ENCODE measurements at places on chromosomes 5 and 9.
A peak's percentile ranks its signal among the peaks of the same experiment; 100 is the strongest.

GRCh38 chr5:169978714-169979113 is 1.6 kb downstream of the INSYN2B start:
- no peak for DNase-seq

DNA sequence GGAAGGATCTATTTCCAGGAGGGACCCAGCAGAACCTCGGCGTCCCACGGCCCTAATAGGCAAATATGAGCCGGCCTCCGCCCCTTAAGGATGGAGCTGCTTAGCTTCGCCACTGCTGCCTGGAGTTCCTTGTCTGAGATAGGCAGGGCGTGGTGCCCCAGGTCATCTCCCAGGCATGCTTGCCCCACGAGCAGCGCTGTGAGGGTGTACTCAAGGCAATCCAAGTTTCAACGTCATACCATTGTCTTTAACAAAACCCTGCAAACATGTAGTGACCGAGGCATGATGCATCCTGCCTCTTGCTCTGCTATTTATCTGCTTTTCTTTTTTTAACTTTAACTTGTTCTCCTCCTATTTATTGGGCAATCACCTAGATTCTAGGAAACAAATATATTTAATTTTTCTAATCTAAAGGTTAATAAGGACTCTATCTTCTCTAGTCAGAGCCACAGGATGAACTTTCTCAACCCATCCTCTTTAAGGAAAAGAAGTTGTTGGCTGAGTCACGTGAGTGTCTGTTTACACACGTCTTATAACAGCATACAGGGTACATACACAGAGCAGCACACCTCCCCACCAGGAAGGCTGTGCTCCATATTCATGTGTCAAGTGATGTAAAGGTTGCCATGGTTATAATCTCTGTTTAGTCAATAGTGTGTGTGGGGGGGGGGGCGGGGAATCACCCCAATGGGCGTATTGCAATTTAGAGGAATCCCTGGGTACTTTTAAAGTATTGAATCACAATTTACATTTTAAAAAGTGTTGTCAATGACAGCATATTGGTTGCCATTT is 27.3 kb upstream of the ZSWIM6 start:
- peak; percentile 45 for DNase-seq

DNA sequence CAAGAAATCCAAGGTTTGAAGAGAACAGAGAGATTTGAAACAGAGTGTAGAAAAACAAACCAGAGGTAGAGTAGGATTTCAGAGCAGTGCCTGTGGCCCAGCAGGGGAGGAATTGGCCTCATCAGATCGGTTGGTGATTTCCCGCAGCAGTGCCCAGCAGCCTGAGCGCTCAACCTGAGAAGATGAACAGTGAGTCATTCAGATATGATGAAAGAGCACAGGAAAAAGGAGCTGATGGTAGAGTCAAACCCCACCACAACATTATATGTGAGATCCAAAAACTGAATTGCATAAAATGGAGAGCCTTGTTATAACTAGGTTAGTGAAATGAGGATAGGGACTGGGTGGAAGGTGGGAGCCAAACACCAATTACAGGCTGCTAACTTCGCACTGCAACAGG is 248.9 kb downstream of the PIK3R1 start:
- DNase-seq = no peak

DNA sequence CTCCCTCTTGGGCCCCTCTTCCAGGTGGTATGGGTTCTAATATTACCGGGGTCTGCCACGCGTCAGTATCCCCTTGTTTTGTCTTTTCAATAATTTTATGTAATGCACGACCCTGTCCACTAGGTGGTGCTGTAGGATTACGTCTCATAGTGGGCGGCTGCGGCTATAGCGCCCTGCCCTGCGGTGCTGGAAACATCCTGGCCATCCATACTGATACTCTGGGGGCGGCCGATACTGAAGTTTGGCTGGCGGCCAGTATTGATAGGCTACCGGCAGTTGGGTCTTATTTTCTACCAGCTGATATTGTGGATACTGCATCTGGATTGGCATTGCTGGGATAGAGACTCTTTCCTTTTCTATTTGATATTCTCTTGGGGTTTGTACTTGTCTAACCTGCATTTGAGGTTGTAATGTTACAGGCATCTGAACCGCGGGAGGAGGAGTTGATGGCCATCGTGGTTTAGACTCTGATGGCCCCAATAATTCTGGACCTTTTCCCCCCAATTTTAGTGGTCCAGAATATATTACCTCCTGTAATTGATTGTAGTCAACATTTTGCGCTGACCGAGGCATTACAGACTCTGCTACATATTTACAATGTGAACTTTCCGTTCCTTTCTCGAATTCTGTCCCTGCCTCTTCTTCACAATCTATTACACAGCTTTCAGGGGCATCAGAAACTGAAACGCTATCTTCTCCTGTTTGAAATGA is 3.3 kb upstream of the TMEM141 start:
- DNase-seq = peak; percentile 89

DNA sequence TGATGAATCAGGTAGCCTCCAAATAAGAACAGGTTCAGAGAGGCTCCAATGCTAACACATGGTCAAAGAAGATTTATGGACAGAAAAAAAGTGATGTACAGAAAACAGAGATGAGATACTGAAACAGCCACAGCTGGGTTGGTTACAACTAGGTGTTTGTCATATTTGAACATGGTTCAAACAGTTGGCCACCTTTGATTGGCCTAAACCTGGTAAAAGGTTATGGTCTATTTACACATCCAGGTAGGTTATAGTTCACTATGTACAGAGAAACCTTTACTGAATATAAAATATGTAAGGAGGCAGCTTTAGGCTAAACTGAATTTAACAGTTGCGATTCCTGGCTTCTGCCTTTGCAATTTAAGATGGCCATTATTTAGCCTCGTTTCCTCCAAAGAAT is 134.0 kb upstream of the ZNF366 start:
- no peak for DNase-seq

- DNase-seq = no peak
Measured at GRCh38 chr5:88089719-88090390, 178.8 kb downstream of the TMEM161B start.

GRCh38 chr5:143494162-143494561 is 90.7 kb upstream of the NR3C1 start:
- DNase-seq = peak; percentile 20

- no peak for DNase-seq
Measured at GRCh38 chr5:178624631-178625546, 2.0 kb downstream of the CLK4 start.

GRCh38 chr5:1322955-1323802 is 21.7 kb downstream of the CLPTM1L start:
- DNase-seq = no peak

GRCh38 chr9:10062629-10063395 is 550.0 kb downstream of the PTPRD start:
- no peak for DNase-seq

DNA sequence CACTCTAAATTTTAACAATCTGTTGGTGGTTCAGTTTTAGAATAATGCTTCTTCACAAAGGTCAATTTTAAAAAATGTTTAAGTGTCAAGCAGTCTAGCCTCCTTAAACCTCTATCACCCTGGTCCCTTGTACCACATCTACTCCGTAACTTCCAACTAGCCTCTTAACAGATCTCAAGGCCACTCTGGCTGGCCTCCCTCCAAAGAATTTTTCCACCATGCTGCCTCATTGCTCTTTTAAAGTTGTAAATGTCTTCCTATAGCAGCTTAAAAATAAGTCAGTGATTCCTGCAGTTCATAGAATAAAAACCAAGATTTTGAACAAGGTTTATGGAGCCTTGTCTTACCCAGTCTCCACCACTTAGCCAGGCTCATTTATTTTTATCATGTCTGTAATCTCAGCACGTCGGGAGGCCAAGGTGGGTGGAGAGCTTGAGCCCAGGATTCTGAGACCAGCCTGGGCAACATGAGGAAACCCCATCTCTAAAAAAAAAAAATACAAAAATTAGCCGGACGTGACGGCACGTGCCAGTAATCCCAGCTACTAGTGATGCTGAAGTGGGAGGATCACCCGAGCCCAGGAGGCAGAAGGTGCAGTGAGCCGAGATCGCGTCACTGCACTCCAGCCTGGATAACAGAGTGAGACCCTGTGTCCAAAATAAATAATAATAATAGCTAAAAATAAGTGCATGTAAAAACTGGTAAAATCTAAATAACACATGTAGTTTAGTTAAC is 924.9 kb upstream of the DMAC1 start:
- no peak for DNase-seq

DNA sequence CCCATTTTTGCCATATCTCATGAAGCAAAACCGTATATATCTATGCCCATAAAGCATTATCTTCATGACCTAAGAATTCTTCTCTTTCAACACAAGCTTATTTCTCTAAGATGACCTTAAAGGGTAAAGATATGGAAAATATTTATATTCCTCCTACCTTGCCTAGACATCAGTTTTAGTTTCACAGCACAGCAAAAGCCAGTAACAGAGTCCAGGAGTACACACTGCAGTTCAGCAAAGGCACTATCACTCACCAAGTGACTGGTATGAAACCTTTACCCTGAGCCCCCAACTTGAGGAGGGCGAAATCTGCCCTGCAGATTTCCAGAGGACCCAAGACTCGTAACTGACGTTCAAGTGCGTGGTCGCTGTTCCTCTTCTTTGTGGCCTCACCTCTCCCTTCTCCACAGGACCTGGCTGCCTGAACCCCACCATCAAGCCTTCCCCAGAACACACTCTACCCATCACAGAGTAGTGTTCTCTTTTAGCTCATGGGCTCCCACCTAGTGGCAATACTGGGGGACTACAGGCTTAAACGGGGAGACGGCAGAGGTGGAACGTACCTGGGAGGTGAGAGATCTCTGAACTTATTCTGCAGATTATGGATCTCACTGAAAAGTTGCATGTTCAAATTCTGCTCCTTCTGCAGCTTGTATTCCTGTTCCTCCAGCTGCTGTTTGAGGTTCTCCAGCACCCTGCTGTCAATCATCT is 141.0 kb downstream of the CDK5RAP2 start:
- DNase-seq = no peak

DNA sequence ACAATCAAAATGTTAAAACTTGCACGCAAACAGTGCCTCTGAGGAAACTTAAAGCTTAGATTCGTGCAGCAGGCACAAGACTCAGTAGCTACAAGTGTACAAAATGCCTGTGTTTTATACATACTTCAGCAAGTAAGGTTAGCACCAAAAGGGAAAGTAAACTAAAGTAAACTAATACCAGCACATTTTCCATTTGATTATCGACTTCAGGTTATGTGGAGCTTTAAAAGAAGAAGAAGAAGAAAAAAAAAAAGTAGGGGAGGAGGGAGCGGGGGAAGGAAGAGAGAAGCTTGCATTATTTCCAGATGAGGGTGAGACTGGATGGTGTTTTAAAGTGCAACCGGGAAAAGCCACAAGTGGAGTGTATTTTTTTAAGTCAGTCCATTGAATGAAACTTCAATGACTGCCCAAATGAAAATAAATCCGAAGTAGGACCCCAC is 596 bp upstream of the ADAMTS6 start:
- no peak for DNase-seq

DNA sequence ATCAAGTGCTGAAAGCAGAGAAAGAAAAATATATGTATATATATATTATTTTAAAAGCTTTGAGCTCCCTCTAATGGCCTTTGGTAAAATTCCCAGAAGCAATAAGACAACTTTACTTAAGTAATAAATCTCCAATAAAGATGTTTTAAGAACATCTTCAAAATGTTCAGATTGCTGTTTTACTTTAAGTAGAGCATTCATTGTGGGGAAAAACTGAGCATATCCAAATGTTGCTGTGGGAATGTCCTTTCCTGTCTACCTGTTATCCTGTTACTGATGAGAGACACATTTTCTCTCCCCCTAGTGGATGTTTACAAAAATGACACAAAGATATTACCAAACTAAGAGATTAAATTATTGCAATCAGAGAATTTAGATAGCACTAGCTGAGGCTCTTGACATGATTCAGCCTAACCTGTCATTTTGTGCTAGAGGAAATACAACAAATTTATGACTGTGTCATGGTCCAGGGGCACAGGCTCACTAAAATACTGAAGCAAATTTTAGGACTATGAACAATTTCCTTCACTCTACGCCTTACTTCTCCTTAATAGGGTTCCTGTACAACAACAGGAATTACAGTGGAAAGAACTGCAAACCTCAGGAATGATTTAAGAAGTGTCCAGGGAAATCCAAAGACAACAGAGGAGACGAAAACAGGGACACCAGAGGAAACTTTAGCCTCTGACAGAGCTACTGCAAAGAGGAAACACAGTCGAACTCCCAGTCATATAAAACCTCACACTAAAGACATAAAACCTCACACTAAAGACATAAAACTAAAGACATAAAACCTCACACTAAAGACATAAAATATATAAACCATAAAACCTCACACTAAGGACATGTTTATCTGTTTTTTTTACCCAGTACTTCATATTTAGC is 24.3 kb upstream of the PRRC1 start:
- peak; percentile 31 for DNase-seq

- DNase-seq = no peak
Measured at GRCh38 chr5:45796959-45797553, 100.9 kb upstream of the HCN1 start.

GRCh38 chr5:179614745-179615144 is 8.7 kb downstream of the HNRNPH1 start:
- DNase-seq = no peak

GRCh38 chr5:150612405-150612804 is 28.1 kb upstream of the SYNPO start:
- no peak for DNase-seq

GRCh38 chr5:119338326-119338946 is 17.4 kb upstream of the TNFAIP8 start:
- no peak for DNase-seq

DNA sequence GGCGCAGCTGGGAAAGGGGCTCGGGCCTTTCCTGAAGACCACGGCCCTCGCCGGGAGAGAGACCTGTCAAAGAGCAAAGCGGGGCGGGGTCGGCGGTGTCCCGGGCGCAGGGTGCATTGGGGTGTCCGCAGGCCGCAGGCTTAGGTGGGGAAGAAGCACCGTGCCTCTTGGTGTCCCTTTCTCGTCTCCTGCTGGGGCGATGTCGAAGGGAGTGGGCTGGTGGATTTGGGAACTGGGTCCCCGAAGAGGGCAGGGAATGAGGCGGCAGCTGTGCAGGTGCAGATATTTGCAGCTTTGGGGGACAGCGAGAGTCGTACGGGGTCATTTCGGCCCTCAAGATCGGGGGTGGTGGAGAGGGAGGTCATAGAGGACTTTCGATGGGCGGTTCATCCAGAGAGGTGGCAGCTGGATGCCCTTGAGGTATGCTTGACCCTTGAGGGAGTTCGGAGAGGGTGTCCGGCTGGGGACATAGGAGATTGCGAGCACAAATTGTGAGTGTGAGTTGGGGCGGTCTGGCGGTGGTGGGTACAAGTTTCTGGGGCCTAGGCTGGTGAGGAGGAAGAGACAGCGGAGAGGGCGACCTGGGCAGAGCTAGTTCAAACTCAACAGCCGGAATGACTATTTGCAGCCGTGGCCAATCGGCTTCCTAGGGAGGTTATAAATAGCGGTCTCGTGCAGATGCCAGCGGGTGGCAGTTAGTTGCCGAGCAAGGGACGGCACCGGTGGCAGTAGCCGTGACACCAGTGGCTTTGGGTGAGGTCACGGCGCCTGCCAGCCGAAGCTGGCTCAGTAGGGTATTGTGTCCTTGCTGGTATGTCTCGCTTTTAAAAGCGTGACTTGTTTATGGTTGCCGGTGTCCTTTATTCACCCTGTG is 601 bp downstream of the NNT start:
- DNase-seq = peak; percentile 69

- peak; percentile 37 for DNase-seq
Measured at GRCh38 chr9:111037708-111038330, 451 bp downstream of the LPAR1 start.
